ENCODE measurements at places on chromosomes 13 and 19. TPM values are rescaled to one million over a fixed set of nuclear protein-coding genes. Genes with fewer than 3 reads are reported as not detected.

- DNase-seq = no peak
These were observed 62.9 kb upstream of the IPO5 start for GRCh38 chr13:97890573-97890972.

The PSG11 gene
- polyA plus RNA-seq = not detected

DNA sequence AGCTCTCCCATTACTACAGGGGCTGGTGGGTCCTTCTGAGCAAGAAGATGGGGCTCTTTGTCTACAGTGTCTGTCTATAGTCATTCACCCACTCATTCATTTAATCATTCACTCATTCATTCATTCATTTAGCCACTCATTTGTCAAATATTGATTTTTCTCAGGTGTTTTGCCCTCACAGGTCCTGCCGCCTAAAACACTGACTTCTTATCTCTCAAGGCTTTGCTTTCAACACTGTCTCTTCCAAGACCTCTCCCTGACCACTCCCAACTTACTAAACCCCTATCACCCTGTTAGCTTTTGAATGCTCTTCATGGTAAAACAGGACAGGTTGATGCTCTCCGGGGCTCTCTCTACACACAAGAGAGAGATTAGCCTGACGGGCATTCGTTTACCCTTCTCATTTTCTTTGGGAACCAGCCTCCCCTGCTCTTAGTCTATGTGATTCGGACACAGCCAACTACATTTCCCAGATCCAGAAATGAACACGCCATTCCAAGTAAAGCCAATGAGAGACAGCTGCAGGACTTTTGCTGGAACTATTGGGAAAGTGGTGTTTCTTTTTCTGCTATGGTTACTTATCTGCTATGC is 22.7 kb downstream of the FAM187B start:
- no peak for DNase-seq

The KLK15 gene
- not detected for polyA plus RNA-seq

DNA sequence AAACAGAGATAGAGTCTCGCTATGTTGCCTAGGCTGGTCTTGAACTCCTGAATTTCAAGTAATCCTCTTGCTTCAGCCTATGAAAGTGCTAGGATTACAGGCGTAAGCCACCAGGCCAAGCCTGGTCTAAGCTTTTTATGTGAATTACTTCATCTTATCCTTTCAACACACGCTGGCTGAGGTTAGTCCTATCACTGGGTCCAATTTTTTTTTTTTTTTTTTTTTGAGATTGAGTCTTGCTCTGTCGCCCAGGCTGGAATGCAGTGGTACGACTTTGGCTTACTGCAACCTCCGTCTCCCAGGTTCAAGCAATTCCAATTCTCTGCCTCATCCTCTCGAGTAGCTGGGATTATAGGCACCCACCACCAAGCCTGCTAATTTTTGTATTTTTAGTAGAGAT is 10.4 kb downstream of the MYO1F start:
- DNase-seq = no peak

DNA sequence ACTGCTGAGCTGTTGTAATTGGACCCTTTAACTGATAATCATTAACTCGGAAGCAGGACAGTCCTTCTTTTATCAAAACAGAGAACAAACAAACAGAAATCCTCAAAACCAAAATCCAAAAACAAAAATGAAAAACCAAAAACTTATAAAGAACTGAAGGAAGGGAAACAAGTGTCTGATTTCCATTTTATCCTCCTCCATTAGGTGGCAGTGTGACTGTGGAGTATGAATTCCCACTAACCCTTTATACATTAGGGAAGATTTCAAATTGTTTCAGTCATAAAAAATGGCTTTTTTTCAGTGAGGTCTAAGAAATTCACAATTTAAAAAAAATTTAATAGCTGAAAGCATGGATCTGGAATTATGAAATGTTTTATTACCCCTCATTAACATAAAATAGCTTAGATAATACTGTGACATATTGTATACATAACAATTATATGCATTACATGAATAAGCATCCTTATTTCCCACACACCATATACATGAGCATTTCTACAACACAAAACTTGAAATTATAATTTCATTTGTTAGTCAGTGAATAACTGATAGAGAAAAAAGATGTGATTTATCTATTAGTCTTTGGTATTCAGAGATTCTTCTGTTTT is 1074.3 kb upstream of the PCDH9 start:
- peak; percentile 25 for DNase-seq

The NPAS1 gene
- 6.0 TPM for polyA plus RNA-seq

DNA sequence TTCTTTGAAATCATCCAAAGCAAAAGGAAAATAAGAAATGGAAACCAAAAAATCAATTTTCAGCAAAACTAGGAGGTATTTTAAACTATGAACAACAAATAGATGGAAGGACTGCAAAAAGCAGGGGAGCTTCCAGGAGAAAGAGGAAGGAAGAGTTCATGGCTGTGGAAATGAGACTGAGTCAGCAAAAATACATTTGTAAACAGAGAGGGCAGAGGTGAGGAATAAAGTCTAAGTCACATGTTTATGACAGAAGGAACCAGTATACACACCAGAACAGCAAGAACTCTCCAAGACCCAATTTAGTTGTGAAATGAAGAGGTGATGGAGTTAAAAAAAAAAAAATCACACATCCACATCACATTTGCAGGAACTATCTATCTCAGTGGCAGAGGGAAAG is 69.6 kb downstream of the RNASEH2B start:
- no peak for DNase-seq

DNA sequence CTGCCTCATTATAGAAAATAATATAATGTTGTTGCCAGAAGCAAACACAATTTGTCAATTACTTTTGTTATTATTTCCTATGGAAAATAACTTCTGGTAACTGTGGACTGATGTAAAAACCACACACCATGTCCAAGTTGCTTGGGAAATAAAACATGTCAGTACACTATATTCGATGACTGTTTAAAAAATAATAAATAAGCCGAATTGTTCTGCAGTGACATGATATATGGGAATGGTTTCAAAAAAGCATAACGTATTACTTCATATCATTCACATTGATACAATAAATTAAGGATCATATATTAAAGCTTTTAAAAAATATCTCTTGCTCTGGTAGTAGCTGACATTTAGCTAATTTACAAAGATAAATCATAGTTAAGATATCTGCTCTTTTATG is 2062.1 kb downstream of the PCDH9 start:
- no peak for DNase-seq
